ENCODE measurements at places on chromosomes 13 and 19.
A peak's percentile ranks its signal among the peaks of the same experiment; 100 is the strongest.

DNA sequence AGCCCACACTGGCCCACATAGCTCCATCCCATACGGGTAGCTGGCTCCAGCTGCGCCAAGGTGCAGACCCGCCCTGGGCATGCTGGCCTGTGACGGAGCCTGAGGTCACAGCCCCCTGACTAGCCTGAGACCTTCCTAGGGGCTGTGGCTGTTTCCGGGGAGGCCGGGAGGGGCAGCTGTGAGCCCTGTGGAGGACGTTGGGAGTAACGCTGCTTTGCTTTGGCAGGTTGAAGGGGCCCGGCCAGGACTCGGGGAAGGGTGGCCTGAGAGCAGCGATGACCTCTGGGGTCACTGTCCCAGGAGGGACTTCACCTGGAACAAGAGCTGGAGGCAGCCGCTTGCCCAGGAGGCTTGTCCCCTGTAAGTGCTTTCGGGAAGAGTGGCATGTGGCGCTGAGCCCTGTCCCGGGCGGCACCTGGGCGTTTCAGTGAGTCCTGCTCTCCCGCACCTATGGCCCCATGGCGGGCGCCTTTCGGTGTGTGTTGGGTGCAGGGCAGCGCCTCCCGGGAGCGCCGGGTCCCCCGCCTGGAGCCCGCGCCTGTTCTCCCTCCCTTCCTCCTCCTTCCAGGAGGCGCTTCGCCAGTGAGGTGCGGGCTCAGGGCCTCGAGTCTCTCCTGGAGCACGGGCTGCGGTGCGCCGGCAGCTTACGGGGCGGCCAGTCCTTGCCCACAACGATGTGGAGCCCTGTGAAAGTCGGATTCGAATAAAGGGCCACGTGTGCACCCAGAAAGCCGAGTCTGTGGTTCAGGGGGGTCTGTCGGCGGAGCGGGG lies 1.1 kb upstream of the FAM174C start:
- ATAC-seq: no peak

- no peak for ATAC-seq
Observed at GRCh38 chr19:57606931-57607330, 7.1 kb upstream of the ZNF134 start.

GRCh38 chr19:57566396-57567265 lies 7.0 kb upstream of the ZNF550 start:
- ATAC-seq: no peak

DNA sequence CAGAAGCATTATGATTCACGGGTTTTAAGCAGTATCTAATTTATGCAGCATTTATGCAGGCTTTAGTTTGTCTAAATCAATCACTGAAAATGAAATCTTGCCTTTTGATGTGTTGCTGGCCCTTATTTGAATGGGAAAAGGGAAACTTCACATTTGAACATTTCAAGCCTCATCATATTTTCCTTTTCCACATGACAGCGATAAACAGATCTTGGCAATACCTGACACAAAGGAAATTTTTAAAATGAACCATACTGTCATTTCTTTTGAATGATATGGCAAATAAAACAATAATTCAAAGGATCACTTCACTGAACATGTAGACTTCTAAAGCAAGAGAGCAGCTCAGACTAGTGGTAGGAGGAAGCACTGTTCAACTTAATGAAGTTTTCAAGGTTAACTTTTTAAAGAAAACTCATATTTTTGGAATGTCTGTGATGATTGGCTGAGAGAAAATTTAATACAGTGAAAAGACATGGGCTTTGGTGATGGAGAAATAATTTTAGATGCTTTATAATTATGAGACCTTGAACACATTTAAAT lies 198.1 kb downstream of the OXGR1 start:
- ATAC-seq: no peak

DNA sequence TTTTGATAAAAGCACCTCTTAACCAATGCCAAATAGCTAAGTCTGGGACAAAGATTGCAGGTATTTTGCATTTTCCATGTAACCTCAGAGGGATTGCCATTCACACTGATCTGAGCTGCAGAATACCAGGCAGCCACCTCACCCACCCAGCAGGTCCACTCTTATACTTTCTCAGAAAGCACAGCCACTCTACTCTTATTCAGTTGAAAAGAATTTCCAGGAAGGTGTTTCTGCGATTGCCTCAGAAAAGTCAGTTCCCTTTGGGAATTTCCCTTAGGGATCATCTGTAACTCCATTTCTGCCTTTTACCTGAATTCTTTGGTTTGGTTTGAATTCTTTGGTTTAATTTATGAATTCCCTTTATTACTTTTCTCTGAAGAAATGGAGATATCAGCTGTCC lies 904 bp upstream of the ALOX5AP start:
- peak; percentile 76 for ATAC-seq

DNA sequence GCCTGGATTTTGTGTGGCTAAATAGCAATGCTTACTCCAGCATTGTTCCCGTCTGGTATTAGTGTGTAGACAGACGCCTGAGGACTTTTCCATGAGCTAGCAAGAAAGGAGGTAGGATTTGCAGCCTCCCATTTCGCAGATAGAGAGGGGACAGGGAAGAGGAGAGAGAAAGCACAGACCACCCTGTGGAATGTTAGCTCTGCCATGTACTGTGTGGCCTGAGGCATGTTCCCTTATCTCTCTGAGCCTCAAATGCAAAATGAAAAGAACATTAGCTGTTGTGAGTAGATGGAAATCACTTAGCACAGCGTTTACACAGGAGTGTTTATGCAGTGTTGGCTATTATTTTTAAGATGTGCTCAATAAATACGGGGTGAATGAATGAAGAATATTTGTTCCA lies 45.5 kb downstream of the OLFM4 start:
- peak; percentile 44 for ATAC-seq

- ATAC-seq: no peak
Observed at GRCh38 chr13:49997955-49998354, 1.1 kb downstream of the TRIM13 start.

DNA sequence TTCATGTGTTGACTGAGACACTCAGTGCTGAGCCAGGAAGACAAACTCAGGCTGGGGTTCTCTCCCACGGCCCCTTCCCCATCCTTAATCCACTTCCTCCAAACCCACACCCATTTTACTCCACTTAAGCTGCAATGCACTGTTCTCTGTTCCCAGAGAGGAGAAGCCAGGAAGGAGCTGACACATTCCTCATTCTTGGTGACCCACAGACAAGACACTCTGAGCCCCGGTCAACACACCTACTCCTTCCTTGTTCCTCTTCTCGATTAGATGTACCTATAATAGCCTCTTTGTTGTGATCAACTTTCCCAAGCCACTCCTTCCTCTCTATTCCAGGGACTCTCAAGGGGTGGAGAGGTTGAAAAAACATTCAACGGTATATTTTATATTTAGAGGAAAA lies 47.1 kb downstream of the INSR start:
- no peak for ATAC-seq

Data from SK-N-SH treated with all-trans-retinoic acid at 6 μM for 48 hours (cell line).